EH (cell line): ENCODE measurements at places on chromosomes 1 and 21.

DNA sequence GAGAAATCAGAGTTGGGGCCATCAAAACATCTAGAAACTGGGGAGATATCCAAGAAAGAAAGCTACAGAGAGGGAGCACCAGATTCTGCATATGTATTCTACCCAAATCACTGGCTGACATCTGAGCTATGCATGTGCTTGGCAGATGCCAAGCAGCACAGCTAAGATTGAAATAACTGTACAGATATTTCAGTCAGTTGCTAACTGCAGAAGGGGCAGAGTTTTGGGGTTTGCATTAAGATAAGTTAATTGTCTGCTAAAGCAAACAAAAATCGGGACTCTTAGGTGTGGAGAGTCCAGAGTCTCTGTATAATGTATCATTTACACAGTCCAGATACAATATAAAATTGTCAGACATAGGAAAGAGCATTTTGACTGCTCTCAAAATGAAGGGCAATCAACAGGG lies 437.1 kb downstream of the PTBP2 start:
- DNase-seq: no peak

DNA sequence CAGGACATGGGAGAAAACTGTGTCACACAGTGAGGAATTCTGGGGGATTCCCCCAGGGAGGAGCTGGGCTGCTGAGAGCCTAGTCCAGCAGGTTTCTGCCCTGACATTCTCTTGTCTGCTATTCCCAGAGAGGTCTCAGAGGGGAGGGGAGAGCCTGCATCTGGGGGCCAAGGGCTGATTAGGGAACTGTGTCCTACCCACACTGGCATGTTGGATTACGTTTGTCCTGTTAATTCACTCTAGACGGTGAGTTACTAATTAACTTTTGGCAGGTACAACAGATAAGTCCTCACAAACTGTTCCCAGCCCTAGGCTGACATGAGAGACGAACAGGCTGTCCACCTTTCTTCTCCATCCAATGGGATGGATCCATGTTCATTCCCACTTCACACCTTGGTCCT lies 2.6 kb upstream of the SH3BGRL3 start:
- no peak for DNase-seq

GRCh38 chr21:44653123-44653522 lies 1.3 kb downstream of the KRTAP12-4 start:
- no peak for DNase-seq

GRCh38 chr1:224542783-224543440 lies 73.2 kb upstream of the CNIH3 start:
- DNase-seq: peak; percentile 99
